ENCODE measurements at places on chromosomes 4 and X. TPM values are rescaled to one million over a fixed set of nuclear protein-coding genes. Genes with fewer than 3 reads are reported as not detected.

The WAS gene
- 8.1 TPM for total RNA-seq

The MAML3 gene
- 16.4 TPM for total RNA-seq

DNA sequence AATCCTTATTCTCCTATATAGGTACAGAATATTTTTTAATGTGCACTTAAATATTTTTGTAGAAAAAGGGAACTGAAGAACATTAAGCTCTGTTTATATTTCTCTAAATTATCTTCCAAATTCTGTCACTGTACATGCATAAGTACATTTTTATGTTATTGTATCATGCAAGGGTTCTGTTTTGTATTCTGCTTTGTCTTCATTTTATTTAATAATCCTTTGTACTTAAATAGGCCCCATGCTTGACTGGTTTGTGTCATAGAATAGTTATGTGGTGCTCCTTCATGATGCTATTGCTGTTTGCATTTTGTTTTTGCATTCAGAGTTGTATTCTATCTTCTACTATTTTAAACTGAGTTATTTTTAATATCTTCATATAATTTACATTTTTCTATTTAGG is 111.9 kb upstream of the EDNRA start:
- no peaks in the 10 kb centered on the region for H3K27me3 ChIP-seq
- no peaks in the 10 kb centered on the region for H3K36me3 ChIP-seq
- peaks cover 4% of the 10 kb centered on the region for H3K4me1 ChIP-seq

- H3K27ac ChIP-seq, result no peak overlapping the region
- no peak overlapping the region for H3K4me3 ChIP-seq
- H3K36me3 ChIP-seq, result no peaks in the 10 kb centered on the region
- DNase-seq, result peak; percentile 59
- H3K4me1 ChIP-seq, result no peaks in the 10 kb centered on the region
These were observed 47.8 kb downstream of the CRLF2 start for GRCh38 chrX:1164322-1165288.

- DNase-seq, result peak; percentile 73
- no peak overlapping the region for H3K4me3 ChIP-seq
- no peaks in the 10 kb centered on the region for H3K4me1 ChIP-seq
- no peaks in the 10 kb centered on the region for H3K27me3 ChIP-seq
These were observed 63.8 kb upstream of the TAPT1 start for GRCh38 chr4:16289897-16290554.

GRCh38 chr4:37568489-37568888 is 117.7 kb downstream of the RELL1 start:
- H3K4me1 ChIP-seq, result peaks cover 3% of the 10 kb centered on the region
- H3K27me3 ChIP-seq, result no peaks in the 10 kb centered on the region

DNA sequence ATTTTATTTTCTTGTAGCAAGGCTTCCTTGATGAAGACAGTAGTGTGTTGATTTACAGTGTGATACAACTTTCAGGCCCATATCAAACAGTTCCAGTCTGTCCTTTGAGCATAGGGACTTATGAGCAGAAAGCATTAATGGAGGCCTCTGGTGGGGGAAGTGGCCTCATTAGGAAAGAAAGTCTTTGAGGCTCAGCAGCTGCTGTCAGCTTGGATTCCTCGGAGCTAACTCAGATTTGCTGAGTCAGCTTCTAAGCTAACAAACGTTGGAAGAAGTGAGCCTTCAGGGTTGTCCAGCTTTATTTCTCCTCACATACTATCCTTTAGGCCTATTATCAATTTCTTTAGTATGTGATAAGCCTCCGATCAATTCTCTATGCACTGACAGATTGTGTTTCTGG is 15.8 kb upstream of the SFRP2 start:
- DNase-seq, result peak; percentile 87
- no peak overlapping the region for H3K27ac ChIP-seq
- no peak overlapping the region for H3K4me3 ChIP-seq
- H3K27me3 ChIP-seq, result no peaks in the 10 kb centered on the region
- H3K4me1 ChIP-seq, result peaks cover 10% of the 10 kb centered on the region
